Activated naive CD4-positive, alpha-beta T cell treated with anti-CD3 and anti-CD28 coated beads, Interleukin-2, amount 10 ng/mL, durations not matched to agents 7 days and 5 days (primary cell): ENCODE measurements at places on chromosomes 12 and 14.
A peak's percentile ranks its signal among the peaks of the same experiment; 100 is the strongest.

DNA sequence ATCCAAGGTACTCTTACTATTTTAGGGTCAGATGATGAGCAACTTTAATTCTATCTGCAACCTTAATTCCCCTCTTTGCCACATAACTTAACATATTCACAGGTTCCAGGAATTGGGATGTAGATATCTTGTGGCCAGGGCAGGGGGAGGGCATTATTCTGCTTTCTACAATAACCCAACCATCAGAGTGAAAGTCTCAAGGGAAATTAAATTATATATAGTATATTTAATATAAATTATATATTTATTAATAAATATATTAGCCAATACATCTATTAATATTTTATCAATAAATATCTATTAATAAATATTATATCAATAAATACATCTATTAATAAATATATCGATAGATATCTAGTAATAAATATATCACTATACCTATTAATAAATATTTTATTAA lies 11.7 kb upstream of the RAB21 start:
- DNase-seq = no peak
- H3K4me3 ChIP-seq = no peak overlapping the region
- no peaks in the 10 kb centered on the region for H3K36me3 ChIP-seq
- no peak overlapping the region for H3K27ac ChIP-seq

- H3K4me1 ChIP-seq = no peaks in the 10 kb centered on the region
- no peaks in the 10 kb centered on the region for H3K36me3 ChIP-seq
- no peak for DNase-seq
- H3K27me3 ChIP-seq = no peaks in the 10 kb centered on the region
Observed at GRCh38 chr14:89889626-89890025, 64.9 kb downstream of the EFCAB11 start.

DNA sequence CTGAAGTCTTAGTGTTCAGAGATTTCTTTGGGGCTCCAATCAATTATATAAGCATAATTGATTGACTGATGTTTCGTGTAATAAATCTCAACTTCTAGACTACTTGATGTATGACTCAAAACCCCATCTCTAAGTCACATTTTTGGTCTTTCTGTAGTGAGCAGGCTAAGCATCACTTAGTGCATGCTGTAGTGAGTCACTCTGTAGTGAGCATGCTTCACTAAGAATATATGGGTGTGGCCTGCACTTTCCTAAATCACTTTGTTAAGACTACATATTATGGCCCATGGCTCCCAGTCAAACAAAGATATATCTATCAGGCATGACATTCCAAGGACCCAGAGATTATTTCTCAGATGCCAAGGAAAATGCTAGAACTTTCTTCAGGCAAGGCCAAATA lies 909.4 kb upstream of the LRFN5 start:
- H3K36me3 ChIP-seq = no peaks in the 10 kb centered on the region
- no peak for DNase-seq
- H3K27ac ChIP-seq = no peak overlapping the region
- no peaks in the 10 kb centered on the region for H3K27me3 ChIP-seq
- no peak overlapping the region for H3K4me3 ChIP-seq

DNA sequence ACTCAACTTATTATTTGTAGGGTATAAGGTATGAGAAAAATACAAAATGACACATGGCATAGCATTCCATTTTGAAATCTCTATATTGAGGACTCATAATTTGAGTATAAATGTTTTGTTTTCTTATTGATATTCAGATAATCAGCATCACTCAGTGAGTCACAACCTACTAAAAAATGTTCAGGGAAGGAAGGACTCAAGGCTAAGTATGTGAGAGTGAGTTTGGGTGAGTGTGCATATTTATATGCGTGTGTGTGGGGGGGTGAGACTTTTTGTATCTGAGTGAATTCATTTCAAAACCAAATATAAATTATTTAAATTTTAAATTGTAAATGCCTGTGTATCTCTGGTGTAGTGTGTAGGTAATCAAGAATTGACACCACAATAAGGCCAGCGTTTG lies 87.8 kb upstream of the PRKD1 start:
- no peak overlapping the region for H3K4me3 ChIP-seq
- no peak overlapping the region for H3K27ac ChIP-seq
- H3K27me3 ChIP-seq = no peaks in the 10 kb centered on the region
- DNase-seq = no peak
- H3K36me3 ChIP-seq = no peaks in the 10 kb centered on the region

- H3K36me3 ChIP-seq = peaks cover 6% of the 10 kb centered on the region
- H3K4me3 ChIP-seq = no peak overlapping the region
- H3K27me3 ChIP-seq = no peaks in the 10 kb centered on the region
- no peak for DNase-seq
- no peak overlapping the region for H3K27ac ChIP-seq
Observed at GRCh38 chr14:60951776-60952435, 29.0 kb downstream of the TRMT5 start.

DNA sequence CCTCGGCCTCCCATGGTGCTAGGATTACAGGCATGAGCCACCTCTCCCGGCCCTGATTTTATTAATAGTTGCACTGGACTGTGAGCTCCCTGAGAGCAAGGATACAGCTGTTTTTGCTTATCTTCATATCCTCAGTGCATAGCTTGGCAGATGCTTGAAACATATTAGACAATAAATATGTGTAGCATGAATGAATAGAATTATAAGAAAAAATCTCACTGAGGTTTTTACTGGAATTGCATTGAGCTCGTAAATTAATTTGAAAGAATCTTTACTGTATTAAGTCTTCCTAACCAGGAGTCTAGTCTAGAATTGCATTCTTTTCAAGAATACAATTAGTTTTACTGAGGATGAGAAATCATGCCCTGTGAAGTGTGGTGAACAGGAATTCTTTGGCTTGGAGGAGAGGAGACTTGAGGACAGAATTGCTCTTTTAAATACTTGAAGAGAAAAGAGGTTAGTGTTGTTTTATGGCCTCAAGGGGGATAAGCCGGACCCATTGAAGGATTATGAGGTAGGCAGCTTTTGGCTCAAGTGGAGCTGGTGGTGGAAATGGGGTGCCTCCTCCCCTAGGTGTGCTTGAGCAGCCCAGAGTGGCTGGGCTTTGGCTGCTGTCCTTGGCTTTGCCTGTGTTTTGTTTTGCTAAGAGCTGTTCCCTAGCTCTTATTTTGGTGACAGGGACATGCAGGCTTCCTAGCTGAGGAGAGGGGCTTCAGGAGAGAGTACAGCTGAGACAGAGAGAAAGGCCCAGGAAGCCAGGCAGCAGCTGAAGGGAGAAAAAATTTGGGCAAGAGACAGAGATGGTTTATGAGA lies 34.0 kb downstream of the PLEKHD1 start:
- no peaks in the 10 kb centered on the region for H3K36me3 ChIP-seq
- no peaks in the 10 kb centered on the region for H3K4me1 ChIP-seq
- H3K27ac ChIP-seq = no peak overlapping the region
- H3K27me3 ChIP-seq = peaks cover 39% of the 10 kb centered on the region
- no peak for DNase-seq

GRCh38 chr12:62158461-62159360 lies 101.5 kb upstream of the USP15 start:
- H3K27me3 ChIP-seq = no peaks in the 10 kb centered on the region
- H3K36me3 ChIP-seq = peaks cover 4% of the 10 kb centered on the region
- H3K27ac ChIP-seq = peak overlapping the region; percentile 64
- peaks cover 35% of the 10 kb centered on the region for H3K4me1 ChIP-seq
- no peak for DNase-seq

- peak within 1 kb of the TSS; percentile 49 for H3K4me3 ChIP-seq
- H3K27me3 ChIP-seq = peaks cover 59% of the 10 kb centered on the region
- H3K4me1 ChIP-seq = peaks cover 11% of the 10 kb centered on the region
- peak; percentile 64 for DNase-seq
- no peak within 1 kb of the TSS for H3K27ac ChIP-seq
- H3K36me3 ChIP-seq = no peaks in the 10 kb centered on the region
Observed at GRCh38 chr14:77181603-77182437, at the start of gene TMEM63C. TSS of gene TMEM63C (plus strand) at chr14:77181798. CDS start at chr14:77218814, 37,016 bp downstream.

DNA sequence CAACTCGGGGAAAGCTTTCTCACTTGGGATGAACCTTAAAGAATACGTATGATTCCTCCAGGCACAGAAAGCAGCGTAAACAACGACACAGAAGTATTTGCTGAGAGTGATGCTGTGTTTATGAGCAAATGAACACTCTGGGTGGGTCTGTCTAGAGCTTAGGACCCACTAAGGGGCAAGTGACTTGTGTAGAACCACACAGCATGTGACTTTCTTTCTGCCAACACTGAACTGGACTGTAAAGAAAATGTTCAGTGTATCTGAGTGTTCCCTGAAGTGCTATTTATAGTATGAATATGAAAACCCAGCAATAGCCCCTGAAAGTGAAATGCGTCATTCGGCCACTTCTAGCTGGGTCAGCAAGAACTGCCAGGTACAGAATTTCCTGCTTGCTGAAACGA lies 78.5 kb downstream of the ST8SIA1 start:
- no peak for DNase-seq
- H3K4me3 ChIP-seq = no peak overlapping the region
- no peak overlapping the region for H3K27ac ChIP-seq
- no peaks in the 10 kb centered on the region for H3K27me3 ChIP-seq
- no peaks in the 10 kb centered on the region for H3K36me3 ChIP-seq
- H3K4me1 ChIP-seq = peaks cover 1% of the 10 kb centered on the region

- H3K4me1 ChIP-seq = no peaks in the 10 kb centered on the region
- no peak for DNase-seq
- no peak overlapping the region for H3K27ac ChIP-seq
- peaks cover 8% of the 10 kb centered on the region for H3K27me3 ChIP-seq
Observed at GRCh38 chr12:3313066-3313465, 177.9 kb upstream of the PRMT8 start.

GRCh38 chr12:2963760-2964292 lies 4.6 kb downstream of the TEAD4 start:
- no peaks in the 10 kb centered on the region for H3K36me3 ChIP-seq
- H3K4me1 ChIP-seq = peaks cover 12% of the 10 kb centered on the region

DNA sequence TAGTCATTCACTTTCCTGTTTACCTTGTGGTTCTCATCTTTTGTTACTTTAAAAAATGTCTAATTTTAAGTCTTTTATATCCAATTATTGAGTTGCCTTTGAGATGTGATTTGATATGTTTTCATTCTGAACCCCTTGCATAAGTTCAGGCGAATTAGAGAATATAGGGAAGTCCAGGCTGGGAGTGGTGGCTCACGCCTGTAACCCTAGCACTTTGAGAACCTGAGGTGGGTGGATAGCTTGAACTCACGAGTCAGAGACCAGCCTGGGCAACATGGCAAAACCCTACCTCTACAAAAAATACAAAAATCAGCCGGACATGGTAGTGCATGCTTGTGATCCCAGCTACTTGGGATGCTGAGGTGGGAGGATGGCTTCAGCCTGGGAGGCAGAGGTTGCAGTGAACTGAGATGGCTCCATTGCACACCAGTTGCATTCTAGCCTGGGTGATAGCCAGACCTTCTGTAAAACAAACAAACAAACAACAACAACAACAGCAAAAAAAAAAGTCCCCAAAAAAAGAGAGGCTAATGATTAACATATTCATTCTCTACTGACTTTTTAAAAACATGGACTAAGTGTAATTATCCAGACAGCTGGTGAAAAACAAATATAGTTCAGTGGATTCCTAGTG lies 451.1 kb upstream of the RGS6 start:
- H3K27me3 ChIP-seq = no peaks in the 10 kb centered on the region
- no peak overlapping the region for H3K27ac ChIP-seq
- peaks cover 11% of the 10 kb centered on the region for H3K36me3 ChIP-seq
- peaks cover 16% of the 10 kb centered on the region for H3K4me1 ChIP-seq
- no peak for DNase-seq
- H3K4me3 ChIP-seq = no peak overlapping the region

GRCh38 chr12:68458866-68459265 lies 126.7 kb upstream of the MDM1 start:
- no peak overlapping the region for H3K27ac ChIP-seq
- peaks cover 13% of the 10 kb centered on the region for H3K36me3 ChIP-seq
- DNase-seq = no peak
- H3K4me3 ChIP-seq = no peak overlapping the region
- H3K4me1 ChIP-seq = peaks cover 57% of the 10 kb centered on the region

GRCh38 chr12:30882706-30883105 lies 43.8 kb upstream of the TSPAN11 start:
- H3K4me1 ChIP-seq = no peaks in the 10 kb centered on the region
- no peaks in the 10 kb centered on the region for H3K36me3 ChIP-seq
- H3K27ac ChIP-seq = no peak overlapping the region
- H3K4me3 ChIP-seq = no peak overlapping the region
- DNase-seq = no peak

- H3K27me3 ChIP-seq = peaks cover 5% of the 10 kb centered on the region
- peak overlapping the region; percentile 91 for H3K4me3 ChIP-seq
- H3K4me1 ChIP-seq = peaks cover 56% of the 10 kb centered on the region
- no peak overlapping the region for H3K27ac ChIP-seq
- H3K36me3 ChIP-seq = peaks cover 6% of the 10 kb centered on the region
Observed at GRCh38 chr12:47774663-47775062, 1.6 kb downstream of the SLC48A1 start.

DNA sequence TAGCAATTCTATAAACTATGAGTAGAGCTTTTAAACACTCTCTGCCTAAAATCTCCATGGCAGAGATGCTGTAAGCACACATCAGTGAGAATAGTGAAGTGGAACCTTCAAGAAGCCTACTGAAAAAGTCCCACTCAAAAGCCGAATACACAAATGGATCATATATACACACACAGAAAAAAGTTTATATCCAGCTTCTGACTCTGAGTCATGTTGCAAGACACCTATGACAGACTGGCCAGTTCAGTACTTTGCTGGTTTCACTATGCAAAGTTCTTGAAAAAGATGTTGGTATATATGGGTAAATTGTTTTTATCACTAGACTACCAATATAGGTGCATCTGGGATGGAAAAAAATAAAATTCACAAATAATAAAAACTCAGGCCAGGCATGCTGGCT lies 126.1 kb downstream of the KCNK10 start:
- DNase-seq = no peak
- no peaks in the 10 kb centered on the region for H3K36me3 ChIP-seq

GRCh38 chr12:30795410-30796312 lies 40.9 kb upstream of the CAPRIN2 start:
- no peak overlapping the region for H3K27ac ChIP-seq
- H3K36me3 ChIP-seq = no peaks in the 10 kb centered on the region
- H3K4me3 ChIP-seq = peak overlapping the region; percentile 59

DNA sequence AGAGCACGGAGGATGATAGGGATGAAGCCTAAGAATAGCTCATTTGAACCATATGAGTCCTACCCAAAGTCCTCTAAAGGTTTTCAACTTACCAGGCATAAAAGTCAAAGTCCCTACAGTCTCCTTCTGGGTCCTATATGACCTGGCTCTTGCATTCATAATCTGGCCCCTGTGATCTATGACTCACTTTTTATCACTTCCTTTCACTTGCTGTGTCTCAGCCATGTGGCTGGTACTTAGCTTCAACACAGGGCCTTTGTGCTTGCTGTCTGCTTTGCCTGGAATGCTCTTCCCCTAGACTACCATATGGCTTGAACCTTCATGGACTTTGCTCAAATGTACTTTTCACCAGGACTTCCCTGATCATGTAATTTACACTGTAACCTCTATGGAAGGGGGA lies 137.6 kb upstream of the TMTC1 start:
- H3K36me3 ChIP-seq = no peaks in the 10 kb centered on the region
- no peak for DNase-seq
- H3K4me3 ChIP-seq = no peak overlapping the region
- no peaks in the 10 kb centered on the region for H3K27me3 ChIP-seq

DNA sequence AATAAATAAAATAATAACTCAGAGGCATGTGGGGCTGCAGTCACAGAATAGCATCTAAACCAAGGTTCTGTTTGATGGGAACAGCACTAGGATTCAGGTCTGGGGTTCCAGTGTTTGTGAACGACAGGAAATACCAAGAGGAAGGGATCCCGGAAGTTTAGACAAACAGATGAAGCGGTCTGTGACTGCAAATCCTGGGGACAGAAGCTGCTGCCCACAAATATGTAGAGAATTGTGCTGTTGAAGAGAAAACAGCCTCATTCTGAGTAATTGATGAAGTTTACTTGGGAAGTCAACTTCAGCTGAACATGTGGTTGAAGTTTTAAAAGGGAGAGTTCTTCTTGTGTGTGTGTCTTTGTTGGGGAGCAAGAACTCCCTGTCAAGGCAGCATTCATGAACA lies 98.4 kb upstream of the TBX5 start:
- peaks cover 29% of the 10 kb centered on the region for H3K27me3 ChIP-seq
- no peaks in the 10 kb centered on the region for H3K4me1 ChIP-seq
- no peaks in the 10 kb centered on the region for H3K36me3 ChIP-seq
- no peak for DNase-seq
